ENCODE measurements at places on chromosomes 5 and 9. TPM values are rescaled to one million over a fixed set of nuclear protein-coding genes. Genes with fewer than 3 reads are reported as not detected.
A peak's percentile ranks its signal among the peaks of the same experiment; 100 is the strongest.

DNA sequence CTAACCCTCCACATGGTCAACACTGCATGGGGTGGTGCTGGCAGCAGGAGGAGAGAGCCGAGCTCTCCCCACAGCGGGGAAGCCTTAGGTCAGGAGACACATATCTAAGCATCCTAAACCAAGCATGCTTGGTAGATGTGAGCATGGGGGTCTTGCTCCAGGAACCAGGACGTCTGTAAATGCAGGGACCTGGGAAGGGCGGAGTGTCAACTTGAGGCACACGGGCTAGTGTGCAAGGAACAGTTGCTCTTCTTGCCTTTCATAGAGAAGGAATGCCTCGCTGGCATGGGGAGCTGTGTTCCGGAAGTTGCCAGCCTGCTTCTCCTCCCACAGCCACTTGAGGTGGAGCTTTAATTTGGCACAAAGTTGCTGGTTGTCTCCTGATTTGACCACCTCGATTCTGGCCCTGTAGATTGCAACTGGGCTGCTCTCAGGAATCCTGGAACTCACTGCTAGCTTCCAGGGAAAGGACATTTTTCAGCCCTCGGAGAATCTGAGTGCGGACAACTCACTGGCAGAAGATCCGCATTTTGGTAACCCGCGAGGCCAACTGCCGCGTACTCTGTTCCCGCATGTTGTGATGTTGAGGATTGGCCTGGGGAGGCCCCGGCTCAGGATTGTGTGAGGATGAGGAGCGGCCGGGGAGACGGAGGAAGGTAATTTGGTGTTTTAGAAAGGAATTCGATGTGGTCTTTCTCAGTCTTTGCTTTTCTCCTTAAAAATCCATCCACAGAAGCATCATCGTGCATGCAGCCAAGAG lies 370.3 kb upstream of the IRX1 start:
- DNase-seq = peak; percentile 89

DNA sequence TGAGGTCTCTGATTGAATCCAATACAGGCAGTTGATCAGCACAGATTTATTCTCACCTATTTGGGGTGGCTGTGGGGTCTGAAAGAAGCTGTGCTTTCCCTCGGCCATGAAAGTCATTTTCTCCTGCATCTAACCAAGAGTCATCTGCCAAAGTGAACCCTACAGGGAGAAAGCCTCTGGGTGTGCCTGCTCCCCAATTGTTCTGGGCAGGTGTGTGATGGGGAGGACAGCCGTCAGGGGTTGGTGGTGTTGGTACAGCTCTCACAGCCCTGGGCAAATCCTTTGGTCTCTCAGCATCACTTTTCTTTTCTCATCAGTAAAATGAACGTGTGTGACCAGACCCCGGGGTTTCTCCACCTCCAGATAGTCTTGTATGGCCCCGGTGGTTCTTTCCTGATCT lies 2.5 kb downstream of the PHF2 start:
- DNase-seq = no peak

- DNase-seq = no peak
Observed at GRCh38 chr9:130461218-130461630, 16.5 kb downstream of the ASS1 start.

DNA sequence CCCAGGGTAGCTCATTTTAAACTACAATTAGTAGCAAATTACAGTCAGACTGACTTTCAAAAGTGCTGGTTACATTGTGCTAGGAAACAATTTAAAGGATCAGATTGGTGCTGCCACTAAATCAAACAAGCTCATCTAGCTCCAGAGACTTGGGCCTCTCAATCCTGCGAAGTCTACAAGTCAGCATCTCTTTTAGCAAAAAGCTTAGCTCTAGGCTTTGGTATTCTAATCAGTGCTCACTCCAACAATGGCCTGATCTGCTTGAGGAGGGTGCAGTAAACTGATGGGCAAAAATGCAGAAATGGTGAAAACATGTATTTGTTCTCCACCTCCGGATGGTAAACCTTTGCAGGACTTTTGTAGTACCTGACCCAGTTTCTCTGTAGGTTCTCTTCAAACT lies 47.0 kb upstream of the SEMA6A start:
- DNase-seq = no peak

Gene CDC20B
- total RNA-seq = not detected

DNA sequence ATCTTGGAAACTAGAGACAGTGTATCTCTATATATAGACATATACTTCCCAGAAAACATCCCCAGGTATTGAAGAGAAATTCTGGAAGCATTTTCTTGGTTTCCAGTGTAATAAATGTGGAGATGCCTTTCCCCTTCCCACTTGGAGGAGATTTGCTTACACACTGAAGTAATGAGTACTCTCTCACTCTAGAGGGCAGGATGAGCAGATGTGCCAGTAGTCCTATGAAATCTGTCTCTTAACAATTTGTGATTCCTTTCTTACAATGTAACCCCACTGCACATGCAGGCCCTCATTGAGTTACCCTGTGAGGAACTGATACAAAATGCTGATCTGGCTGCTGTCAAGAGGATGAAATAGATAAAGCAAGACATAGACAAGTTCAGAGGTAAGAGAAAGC lies 567.2 kb downstream of the SLCO4C1 start:
- DNase-seq = no peak

DNA sequence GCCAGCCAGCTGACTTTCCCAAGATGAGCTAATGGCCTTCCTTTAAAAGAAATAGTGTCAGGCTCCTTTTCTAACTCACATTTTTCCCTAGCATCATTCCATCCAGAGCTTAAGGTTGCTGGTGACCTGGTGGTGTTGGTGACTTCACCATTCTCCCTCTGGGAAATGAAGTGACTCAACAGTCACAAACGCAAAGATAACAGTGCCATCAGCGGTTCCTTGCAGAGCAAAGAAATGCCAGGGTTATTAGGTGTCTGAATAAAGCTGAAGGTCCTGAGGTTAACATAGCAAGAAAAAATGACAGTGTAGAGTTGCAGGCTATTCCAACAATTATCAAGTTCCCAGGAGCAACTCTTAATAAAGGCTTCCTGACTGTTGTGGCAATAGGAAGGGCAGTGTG lies 111.8 kb upstream of the SLC44A1 start:
- no peak for DNase-seq

GRCh38 chr9:116274293-116274692 lies 120.7 kb downstream of the PAPPA start:
- DNase-seq = no peak

DNA sequence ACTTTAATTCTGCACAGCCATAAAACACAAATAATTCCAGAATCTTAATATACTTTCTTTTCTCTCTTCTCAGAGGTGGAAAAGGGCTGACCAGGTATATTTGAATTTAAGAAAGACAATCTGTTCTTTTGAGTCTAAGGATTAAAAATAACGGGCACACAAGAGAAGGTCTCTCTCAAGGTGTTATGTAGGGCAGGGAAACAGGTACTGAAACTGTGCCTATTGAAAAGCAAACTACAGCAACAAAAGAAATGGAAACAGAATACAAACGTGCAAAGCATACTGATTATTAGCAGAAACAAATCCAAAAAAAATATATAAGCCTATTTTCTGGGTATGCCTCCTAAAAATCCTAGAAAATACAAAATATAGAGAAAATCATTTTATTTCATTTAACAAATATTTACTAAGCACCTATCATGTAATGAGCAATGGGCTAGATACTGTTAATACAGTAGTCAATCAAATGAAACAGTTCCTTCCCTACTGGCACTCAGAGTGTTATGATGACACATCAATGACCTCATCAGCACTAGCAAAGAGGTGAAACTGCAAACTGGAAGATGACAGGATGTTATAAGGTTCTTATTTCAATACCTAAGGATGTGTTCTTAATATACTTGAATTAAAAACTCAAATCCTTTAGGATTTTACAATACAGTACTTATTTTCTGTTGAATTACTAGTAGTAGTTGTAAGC lies 87.7 kb downstream of the AUH start:
- no peak for DNase-seq

DNA sequence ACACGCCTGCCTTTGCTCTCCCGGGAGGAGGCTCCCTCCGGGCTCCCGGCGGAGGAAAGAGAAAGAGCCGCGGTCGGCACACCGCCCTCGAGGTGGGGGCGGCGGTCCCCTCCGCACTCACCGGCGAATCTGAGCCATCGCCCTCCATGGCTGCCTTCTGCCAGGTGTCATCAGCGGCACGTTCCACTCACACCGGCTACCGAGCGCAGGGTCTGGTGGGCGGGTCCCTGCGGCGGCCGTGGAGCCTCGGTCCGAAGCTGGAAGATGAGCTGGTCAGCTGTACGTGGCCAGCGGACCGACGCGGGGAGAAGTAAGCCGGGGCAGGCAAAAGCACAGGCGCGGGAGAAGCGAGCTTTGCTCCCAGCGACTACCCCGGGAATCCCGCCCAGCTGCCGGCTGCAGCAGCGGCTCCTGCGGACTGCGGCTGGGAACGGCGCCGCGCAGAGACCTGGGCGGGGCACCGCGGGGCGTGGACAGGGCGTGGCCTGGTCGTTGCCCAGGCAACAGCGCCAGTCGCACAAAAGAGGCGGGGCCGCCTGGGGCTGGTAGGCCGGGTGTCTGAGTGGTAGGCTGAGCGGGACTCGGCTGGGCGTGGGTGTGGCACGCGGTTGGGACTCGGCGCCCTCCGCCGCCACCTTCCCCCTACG lies at the start of gene TRIM36:
TSS of gene TRIM36 (minus strand) at position 422 of the 647 bp plus-strand sequence. CDS start at position 148, 274 bp downstream.
- peak; percentile 96 for DNase-seq

Gene INSL6
- total RNA-seq = not detected

DNA sequence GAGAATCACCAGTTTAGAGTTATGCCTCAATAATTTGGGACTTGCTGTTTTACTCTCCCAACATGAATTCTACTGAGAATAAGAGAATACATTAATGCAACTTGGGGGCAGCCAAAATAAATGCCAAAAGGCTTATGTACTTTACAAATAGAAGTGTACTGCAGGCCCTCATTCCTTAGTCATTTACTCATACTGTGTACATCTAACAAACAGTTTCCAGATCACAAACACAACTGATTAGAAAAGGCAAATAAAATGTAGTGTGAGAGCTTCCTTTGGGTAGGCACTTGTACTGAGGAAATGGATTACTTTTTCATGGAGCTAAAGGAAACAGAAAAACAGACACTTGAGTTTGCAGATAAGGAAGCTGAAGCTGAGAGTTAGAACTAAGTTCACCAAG lies 12.6 kb downstream of the ANKDD1B start:
- DNase-seq = no peak

Gene TUSC1
- total RNA-seq = 36.8 TPM

GRCh38 chr9:125119643-125120286 lies 23.6 kb downstream of the SCAI start:
- peak; percentile 74 for DNase-seq

All from esophagus muscularis mucosa (tissue), 4 donors.